ELR (cell line): ENCODE measurements at places on chromosomes 4 and X.

DNA sequence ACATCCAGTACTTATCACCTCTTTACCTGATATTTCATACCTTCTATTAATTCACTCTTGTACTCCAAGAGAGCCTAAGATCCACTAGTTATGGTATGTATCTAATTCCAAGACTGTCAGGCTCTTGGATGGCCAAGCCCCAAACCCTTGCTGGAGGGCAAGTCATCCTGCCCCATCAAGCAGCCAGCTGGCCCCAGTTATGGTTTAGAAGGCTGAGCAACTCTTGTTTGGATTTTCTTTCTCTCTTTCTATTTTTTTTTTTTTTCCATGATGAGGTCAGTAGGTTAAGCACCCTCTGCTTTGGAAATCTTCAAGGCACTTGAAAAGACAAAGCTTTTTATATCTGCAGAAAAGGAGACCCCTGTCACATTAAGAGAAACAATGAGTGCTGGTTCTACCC lies 10.9 kb upstream of the FGF16 start:
- DNase-seq, result peak; percentile 17

DNA sequence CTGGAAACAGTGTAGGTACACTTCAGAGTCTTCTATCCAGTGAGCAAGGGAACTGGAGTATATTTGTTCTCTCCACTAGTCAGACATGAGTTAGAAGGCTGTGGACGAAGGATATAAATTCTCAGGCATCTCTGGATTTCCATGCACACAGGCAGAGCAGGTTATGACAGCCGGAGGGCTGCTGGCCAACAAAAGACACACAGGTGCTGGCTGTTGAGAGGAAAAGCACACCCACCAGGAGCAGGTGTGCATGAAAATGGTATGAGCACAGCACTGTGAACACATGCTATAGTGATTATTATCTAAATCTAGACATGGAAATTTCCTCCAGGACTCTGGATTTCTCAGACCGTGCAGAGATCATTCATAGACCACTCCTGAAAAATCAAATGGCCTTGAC lies 444.7 kb upstream of the RPS6KA3 start:
- DNase-seq, result no peak

DNA sequence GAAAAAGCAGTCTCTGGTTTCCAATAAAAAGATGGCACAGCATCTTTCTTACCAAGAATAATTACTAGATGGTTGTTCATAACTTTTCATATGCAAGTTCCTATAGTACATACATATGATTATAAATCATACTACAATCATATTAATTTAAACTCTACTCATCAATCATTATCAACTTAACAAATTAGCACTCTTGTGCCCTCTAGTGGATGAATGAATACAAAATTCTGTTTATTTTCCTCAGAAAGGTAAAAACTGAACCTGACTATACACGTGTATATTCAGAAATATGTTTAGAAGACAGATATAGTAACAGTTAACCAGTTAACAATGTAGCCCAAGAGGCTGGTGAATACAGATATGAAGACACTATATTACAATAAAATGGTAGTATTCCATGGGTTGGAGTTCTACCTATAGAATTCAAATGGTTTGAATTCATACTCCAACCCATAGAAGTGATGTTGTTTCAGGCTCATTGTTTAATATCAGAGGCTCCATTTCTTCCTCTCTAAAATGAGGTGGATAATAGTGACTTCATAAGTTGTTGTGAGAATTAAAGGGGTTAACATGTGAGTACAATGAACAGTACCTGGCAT lies 100.0 kb downstream of the ADAMTS3 start:
- DNase-seq, result peak; percentile 54

- DNase-seq, result peak; percentile 75
Measured at GRCh38 chrX:54042609-54043021, 1.7 kb downstream of the PHF8 start.

- DNase-seq, result no peak
Measured at GRCh38 chr4:105179539-105180401, 33.1 kb downstream of the TET2 start.

DNA sequence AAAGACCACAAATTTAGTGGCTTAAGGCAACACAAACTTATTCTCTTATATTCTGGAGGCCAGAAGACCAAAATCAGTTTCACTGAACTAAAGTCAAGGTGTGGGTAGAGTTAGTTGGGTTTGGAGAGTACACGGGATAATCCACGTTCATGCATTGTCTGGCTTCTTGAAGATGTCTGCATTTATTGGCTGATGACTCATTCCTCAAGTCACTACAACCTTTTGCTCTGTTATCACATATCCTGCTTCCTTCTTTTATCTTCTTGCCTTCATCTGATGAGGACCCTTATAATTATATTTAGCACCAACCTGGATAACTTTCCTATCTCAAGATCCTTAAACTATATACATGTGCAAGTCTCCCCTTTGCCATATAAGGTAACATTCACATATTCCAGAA lies 590.0 kb downstream of the FSTL5 start:
- peak; percentile 40 for DNase-seq

- no peak for DNase-seq
Measured at GRCh38 chrX:28133763-28134162, 152.5 kb upstream of the DCAF8L1 start.

- DNase-seq, result no peak
Measured at GRCh38 chrX:46811121-46811520, 25.7 kb upstream of the RP2 start.

DNA sequence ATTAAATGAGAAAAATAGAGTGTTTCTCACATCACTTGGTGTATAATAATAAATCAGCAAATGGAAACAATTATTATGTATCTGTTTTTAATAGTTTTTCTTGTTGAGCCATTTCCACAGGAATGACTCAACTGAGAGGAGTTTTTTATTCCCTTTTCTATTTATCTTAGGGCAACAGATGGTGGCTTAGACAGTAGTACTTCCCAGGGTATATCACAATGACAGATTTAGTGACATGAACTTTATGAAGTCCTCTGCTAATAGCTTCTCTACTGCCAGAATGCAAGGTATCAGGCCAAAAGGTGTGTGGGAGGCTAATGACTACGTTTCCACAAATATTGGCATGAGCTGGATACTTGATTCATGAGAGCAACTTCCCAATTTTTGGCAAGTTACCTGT lies 126.7 kb downstream of the HTR2C start:
- DNase-seq, result no peak

- DNase-seq, result no peak
Measured at GRCh38 chr4:187887906-187888305, 107.7 kb upstream of the ZFP42 start.

DNA sequence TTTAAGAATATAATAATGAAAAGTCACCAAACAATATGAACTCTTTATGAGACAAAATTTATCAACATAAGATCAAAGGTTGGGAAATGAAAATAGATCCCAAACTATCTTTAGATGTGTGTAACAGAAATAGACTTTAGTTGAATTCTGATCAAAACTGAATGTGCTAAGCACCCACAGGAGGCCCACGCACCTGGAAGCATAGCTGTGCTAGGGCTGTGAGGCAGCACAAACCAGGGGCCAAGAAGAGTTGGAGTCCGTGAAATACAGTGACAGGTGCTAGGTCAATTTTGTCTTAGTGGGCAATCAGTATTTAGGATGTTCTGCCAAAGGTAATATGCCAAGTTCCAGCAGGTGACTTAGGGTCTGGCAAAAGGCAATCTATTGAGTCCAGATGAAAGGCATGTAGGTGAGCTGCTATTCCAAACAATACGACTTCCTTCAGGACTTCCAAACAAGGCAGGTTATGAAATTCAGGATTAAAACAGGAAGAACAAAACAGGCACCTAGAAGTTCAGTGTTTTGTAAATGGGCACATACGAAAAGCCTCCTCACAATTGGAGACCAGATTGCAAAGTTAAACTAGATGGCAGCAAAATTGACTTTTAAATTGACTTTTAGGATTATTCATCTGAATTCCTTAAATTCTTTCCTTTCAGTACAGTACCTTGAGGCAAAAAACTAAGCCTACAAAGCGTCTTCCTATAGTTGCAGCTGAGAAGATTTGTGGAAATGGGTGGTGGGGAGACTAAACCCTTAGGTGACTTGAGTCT lies 4.7 kb upstream of the PCDH18 start:
- DNase-seq, result no peak

GRCh38 chr4:110049951-110050925 lies 137.6 kb downstream of the EGF start:
- peak; percentile 54 for DNase-seq

DNA sequence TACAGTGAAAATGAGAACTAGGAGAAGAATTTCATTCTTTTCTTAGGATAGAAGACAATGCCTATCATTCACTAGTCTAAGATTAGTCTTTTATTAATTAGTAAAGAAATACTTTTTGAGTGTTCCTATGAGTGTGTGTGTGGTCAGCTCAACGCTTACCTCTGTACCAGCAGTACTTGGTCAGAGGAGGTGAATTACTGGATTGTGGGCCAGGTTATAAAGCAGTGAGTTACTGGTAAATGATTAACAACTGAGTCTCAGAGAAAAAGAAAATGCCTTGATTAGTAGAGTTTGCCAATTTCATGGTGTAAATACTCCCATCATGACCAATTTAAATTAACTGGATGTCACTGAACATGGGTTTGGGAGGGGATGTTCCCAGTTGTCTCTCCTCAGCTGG lies 444.6 kb downstream of the STIM2 start:
- DNase-seq, result no peak
